GM23338 (cell line): ENCODE measurements at places on chromosomes 2 and 18. TPM values are rescaled to one million over a fixed set of nuclear protein-coding genes. Genes with fewer than 3 reads are reported as not detected.

REG1B gene
- polyA plus RNA-seq = not detected in 2 replicates

DNA sequence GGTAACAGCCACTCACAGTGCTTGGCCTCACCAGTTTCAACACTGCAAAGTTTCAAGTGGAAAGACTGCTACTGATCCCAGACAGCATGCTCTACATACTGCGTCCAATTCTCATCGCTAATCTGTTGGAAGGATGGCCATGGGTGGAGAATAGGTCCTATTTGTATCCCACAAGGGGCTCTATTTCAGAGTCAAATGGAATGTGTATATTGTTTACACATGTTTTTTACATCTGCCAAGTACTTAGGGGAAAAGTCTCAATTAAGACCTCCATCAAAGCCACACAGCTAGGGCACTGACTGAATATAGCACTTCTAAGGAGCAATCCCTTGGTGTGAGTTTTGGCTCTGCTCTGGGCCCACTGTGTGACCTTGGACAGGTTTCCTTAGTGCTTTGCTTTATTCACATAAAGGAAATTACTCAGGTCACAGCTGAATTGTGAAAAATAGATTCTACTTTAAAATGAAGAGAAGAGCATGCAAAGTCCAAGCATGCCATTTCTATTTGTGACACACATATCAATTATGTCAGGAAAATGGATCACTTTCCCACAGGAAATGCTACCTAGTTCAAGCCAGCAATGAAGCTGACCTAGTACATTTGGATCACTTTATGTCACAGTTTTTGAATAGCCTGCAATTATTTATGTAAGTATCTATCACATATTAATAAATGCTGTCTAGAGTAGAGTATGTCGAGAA, 112.9 kb upstream of the STK17B start:
- no peaks in the 10 kb centered on the region for H3K36me3 ChIP-seq
- no peak overlapping the region for H3K27ac ChIP-seq
- no peak overlapping the region for H3K4me3 ChIP-seq
- no peaks in the 10 kb centered on the region for H3K4me1 ChIP-seq

MIB1 gene
- 10.8 and 11.2 TPM in 2 replicates for polyA plus RNA-seq

GRCh38 chr18:69635482-69635881, 234.8 kb downstream of the DOK6 start:
- DNase-seq = no peak
- no peaks in the 10 kb centered on the region for H3K36me3 ChIP-seq
- H3K4me3 ChIP-seq = no peak overlapping the region
- no peaks in the 10 kb centered on the region for H3K27me3 ChIP-seq
- H3K4me1 ChIP-seq = no peaks in the 10 kb centered on the region

DNA sequence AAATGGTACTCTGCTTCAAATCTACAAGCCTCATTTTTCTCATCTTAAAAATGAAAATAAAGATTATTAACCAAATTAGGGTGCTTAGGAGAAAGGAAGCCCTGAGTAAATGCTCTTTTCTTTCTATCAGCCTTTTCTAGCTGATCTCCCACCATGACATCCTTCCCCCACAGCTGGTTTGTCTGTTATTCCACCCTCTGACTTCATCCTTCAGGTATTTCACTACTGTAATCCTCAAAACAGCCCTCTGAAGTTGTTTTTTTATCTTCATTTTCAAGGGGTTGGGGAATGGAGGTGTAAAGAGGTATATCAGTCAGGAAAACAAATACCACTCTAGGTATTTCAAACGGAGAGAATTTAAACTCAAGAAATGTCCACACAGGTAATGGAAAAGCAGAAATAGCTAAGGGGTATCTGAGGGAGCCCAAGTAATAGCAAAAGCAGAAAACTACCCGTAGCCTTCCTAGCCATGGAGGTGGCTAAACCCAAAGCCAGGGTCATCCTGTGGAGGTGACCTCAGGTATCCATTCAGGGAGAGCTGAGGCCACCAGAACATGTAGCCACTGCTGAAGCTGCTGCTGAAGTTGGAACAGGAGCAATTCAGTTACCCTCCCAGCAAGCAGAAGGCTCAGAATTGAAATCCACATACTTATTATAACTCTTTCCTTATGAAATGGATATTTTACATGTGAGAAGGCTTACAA, 990.9 kb upstream of the ACVR2A start:
- H3K27ac ChIP-seq = no peak overlapping the region
- peaks cover 14% of the 10 kb centered on the region for H3K4me1 ChIP-seq
- no peak overlapping the region for H3K4me3 ChIP-seq
- DNase-seq = peak; percentile 45
- H3K36me3 ChIP-seq = no peaks in the 10 kb centered on the region

- no peak overlapping the region for H3K27ac ChIP-seq
- no peaks in the 10 kb centered on the region for H3K27me3 ChIP-seq
- no peak overlapping the region for H3K4me3 ChIP-seq
- no peak for DNase-seq
- H3K36me3 ChIP-seq = no peaks in the 10 kb centered on the region
These were observed 14.0 kb downstream of the ARHGAP25 start for GRCh38 chr2:68748568-68748967.

- H3K27me3 ChIP-seq = peaks cover 43% of the 10 kb centered on the region
- no peaks in the 10 kb centered on the region for H3K36me3 ChIP-seq
- no peak overlapping the region for H3K4me3 ChIP-seq
- H3K27ac ChIP-seq = no peak overlapping the region
- DNase-seq = no peak
These were observed 4.6 kb upstream of the PXDN start for GRCh38 chr2:1748741-1749488.

GRCh38 chr18:4908328-4908727, 288.7 kb downstream of the AKAIN1 start:
- H3K4me1 ChIP-seq = peaks cover 5% of the 10 kb centered on the region; the same call in 1 of the 2 replicates
- no peaks in the 10 kb centered on the region for H3K36me3 ChIP-seq
- DNase-seq = no peak

GRCh38 chr2:5976531-5977065, 284.4 kb downstream of the SOX11 start:
- no peak overlapping the region for H3K27ac ChIP-seq
- peaks cover 8% of the 10 kb centered on the region; the same call in 1 of the 2 replicates for H3K4me1 ChIP-seq
- H3K36me3 ChIP-seq = 0 out of 2 replicates have a peak, but pooled peaks cover 4% of the 10 kb centered on the region
- no peak overlapping the region for H3K4me3 ChIP-seq

DNA sequence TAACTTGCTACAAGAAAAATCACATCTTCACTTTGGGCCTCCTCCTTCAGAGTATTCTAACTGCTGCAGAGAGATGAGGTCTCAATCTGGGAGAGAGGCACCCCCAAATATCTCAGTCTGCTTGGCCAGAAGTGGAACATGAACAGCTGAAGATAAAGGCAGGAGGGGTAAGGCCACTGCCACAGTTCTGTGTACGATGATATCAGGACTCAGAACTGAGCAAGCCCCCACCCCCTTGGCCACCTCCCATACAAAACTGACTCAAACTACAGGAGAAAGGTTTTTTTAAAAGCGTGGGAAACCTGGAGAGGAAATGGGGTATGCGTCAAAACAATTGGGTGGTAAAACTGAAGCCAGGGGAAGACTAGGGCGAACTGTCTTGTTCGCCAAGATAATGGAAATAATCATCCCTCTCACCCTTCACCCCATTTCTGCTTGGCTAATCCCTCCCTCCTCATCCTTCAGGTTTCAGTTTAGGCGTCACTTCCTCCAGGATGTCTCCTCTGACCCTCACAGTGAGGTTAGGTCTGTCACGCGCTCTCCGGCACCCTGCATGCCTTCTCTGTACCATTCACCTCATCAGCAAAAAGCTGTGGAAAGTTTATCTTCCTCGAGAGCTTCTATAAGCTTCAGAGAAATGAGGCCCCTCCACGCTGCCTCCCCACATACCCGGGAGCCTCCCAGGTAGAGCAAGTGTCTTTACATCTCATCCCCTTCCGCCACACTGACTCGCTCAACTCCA, 64.4 kb downstream of the SFXN5 start:
- no peak overlapping the region for H3K4me3 ChIP-seq
- no peaks in the 10 kb centered on the region for H3K36me3 ChIP-seq
- no peaks in the 10 kb centered on the region for H3K27me3 ChIP-seq
- DNase-seq = no peak
- H3K4me1 ChIP-seq = no peaks in the 10 kb centered on the region; the same call in 1 of the 2 replicates
- H3K27ac ChIP-seq = no peak overlapping the region

GRCh38 chr2:231133365-231134099, 8.7 kb upstream of the HTR2B start:
- no peak overlapping the region for H3K4me3 ChIP-seq
- 0 out of 2 replicates have a peak, but pooled peaks cover 4% of the 10 kb centered on the region for H3K36me3 ChIP-seq
- DNase-seq = no peak
- no peaks in the 10 kb centered on the region for H3K27me3 ChIP-seq
- H3K4me1 ChIP-seq = peaks cover 32% of the 10 kb centered on the region

DNA sequence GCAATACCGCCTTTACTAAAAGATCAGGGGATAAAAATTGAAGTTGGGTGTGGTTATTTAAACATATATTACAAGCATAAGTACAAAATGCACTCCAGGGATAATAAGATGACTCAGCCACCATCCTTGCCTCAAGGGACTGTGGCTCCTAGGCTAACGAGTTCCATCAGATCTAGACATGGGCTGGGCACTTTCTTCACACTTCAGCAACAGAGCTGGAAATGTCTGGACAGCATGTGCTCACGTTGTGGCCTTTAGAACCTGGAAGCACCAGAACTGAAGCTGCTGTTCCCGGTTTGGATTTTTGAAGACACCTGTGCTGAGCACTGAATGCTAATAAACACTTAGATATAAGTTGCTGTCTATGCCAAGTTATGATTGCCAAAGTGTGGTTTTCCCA, 384.2 kb upstream of the SALL3 start:
- H3K4me3 ChIP-seq = no peak overlapping the region
- H3K36me3 ChIP-seq = peaks cover 4% of the 10 kb centered on the region; the same call in 1 of the 2 replicates
- 0 out of 2 replicates have a peak, but pooled peaks cover 3% of the 10 kb centered on the region for H3K4me1 ChIP-seq
- DNase-seq = no peak
- no peak overlapping the region for H3K27ac ChIP-seq
- no peaks in the 10 kb centered on the region for H3K27me3 ChIP-seq

DNA sequence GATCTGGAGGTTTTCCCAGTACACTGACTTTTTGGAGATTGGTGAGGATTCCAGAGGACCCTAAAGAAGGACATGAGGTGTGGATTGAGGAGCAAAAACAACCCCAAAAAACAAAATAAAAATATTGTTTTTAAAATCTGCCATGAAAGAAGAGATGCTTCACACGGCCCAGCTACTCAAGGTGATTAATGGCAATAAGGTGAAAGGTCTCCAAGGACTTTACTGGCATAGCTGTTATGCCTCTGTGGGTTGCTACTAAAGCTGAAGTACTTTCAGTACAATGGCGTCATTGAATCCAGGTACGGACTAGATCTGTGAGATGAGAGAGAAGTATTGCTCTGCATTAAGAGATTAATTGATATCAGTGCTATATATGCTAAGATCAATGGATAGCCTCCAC, 606.4 kb downstream of the TDRD15 start:
- H3K4me3 ChIP-seq = no peak overlapping the region
- no peaks in the 10 kb centered on the region for H3K36me3 ChIP-seq
- H3K4me1 ChIP-seq = no peaks in the 10 kb centered on the region
- no peak overlapping the region for H3K27ac ChIP-seq
- no peaks in the 10 kb centered on the region for H3K27me3 ChIP-seq

SCYGR4 gene
- not detected in 2 replicates for polyA plus RNA-seq

- H3K4me3 ChIP-seq = no peak overlapping the region
- peaks cover 21% of the 10 kb centered on the region; the same call in 1 of the 2 replicates for H3K4me1 ChIP-seq
- H3K27me3 ChIP-seq = no peaks in the 10 kb centered on the region
- no peak for DNase-seq
- no peak overlapping the region for H3K27ac ChIP-seq
- no peaks in the 10 kb centered on the region for H3K36me3 ChIP-seq
These were observed 186.2 kb downstream of the STK39 start for GRCh38 chr2:168060986-168061750.
